ENCODE measurements at places on chromosomes 2 and 18. TPM values are rescaled to one million over a fixed set of nuclear protein-coding genes. Genes with fewer than 3 reads are reported as not detected.

DNA sequence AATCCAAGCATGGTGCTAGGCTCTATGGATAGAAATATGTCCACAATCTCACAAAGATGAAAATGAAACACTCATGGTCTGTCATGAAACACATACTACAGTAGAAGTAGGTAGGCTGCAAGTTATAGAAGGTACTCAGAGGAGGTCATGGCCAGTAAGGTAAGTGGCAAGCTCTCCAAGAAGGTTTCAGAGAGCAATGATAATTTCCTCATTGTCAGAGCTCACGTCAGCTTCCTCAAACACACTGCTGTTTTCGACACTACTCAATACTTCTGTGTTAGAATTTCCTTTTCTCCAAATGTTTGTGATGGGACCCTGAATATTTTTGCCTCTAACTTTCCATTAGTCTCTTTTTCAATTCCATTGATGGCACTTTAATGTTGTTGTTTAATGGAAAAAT lies 25.5 kb downstream of the CCDC141 start:
- H3K4me1 ChIP-seq = no peaks in the 10 kb centered on the region
- H3K27ac ChIP-seq = no peak overlapping the region
- no peak overlapping the region for H3K4me3 ChIP-seq
- DNase-seq = no peak

GRCh38 chr18:41618147-41618546 lies 336.9 kb upstream of the PIK3C3 start:
- H3K36me3 ChIP-seq = peaks cover 3% of the 10 kb centered on the region
- DNase-seq = no peak
- H3K27ac ChIP-seq = no peak overlapping the region
- peaks cover 6% of the 10 kb centered on the region for H3K27me3 ChIP-seq
- H3K4me1 ChIP-seq = peaks cover 18% of the 10 kb centered on the region
- H3K4me3 ChIP-seq = no peak overlapping the region

The ALK gene
- total RNA-seq = 0.09 TPM

The TTN gene
- 1.0 TPM for total RNA-seq

Measured in mesothelial cell of epicardium (in vitro differentiated cells).